ENCODE measurements at places on chromosomes 7 and 10.

DNA sequence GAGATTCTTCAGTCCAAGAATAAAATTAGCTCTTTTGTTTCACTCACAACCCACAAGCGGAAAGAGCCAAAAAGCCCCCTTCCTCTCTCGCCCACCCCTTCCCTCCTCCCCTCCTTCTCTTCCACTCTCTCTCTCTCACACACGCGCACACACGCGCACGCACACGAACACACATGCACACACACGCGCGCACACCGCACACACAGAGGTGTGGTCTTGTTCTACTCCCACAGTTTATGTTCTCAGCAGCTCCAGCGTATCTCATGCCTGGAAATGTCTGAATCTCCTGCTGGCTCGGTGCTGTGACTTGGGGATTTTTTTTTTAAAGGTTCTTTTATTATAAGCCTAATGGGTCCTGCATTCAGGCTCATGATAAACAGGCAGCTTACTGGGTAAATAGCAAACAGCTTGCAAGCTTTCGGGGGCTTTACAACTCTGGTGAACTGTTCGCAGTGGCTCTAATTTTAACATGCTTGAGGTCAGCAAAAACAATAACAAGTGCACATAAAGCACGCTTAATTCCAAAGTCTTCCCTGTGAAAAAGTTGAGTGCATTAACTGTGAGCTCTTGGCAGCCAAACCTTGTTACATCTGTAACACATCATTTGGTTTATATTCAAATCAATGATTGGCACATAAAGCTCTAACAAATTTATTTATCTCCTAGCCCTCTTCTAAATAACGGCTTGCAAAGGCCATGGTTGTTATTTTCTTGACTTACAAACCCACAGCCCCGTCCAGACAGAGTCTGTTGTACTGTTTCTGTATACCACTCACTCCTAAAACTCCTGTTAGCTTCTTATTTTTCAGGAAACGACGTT lies 424.1 kb upstream of the MGMT start:
- DNase-seq, result no peak

DNA sequence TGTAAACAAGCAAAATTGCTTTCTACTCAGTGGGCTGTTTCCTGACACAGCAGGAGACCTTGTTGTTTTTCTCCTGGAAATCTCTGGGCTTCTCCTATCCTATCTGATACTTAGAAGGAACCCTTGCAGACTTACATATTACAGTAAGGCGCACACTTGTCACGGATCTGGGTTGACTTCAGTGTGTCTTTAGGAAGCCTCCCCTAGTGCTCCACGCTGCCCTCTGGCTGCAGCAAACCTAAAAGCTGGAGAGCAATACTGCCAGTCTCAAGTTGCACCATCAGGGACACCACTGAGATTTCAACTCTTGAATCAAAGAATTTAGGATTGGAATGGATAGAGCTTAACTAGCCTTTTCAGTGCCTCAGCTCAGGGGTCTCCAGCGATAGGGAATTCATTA lies 495.3 kb downstream of the LRMDA start:
- no peak for DNase-seq

- no peak for DNase-seq
Observed at GRCh38 chr10:121838149-121838548, 89.7 kb downstream of the ATE1 start.

DNA sequence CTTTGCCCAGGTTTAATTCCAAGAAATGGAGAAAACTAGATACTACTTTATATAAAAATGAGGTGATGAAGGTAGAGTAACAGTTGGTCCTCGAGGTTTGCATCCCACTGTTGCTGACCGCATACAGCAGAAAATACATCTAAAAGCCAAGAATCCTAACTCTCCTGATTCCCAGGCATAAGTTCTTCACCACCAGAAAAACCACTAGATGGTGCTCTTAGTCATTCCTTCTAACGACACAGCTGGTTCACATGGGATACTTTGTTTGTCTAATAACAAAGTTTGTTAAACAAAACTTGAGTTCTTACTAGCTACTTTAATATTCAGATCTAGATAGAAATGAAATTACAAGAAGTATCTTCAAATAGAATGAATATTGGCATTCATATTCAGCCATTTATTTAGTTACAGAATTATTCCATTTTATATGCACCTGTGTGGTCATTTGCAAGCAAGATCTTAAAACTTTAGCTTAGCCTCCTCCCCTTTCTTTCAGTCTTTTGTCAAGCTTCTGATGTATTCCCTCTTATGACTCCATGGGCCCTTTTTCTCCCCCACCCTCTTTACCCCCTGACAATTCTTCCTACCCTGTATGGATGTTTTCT lies 54.1 kb upstream of the CYP26C1 start:
- DNase-seq, result no peak

- DNase-seq, result no peak
Observed at GRCh38 chr7:50330696-50331095, 26.2 kb downstream of the IKZF1 start.

DNA sequence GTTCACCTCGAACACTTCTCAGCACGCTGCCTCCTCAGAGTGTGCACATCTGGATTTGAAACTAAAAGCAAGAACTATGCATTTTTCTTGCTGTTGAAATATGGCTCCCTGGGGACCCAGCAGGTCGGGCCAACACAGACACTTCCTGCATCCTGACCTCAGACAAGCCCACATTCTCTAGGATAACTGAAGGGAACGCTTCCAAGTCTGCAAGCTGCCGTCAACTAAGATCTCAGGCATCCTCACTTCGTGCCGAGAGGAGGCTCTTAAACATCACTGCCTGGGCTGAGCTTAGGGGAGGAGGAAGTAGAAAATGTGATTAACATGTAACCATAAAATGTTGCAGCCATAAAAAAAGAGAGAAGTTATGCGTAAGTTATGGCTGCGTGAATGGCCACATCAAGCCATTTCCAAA lies 65.5 kb downstream of the PYROXD2 start:
- DNase-seq, result no peak

- DNase-seq, result no peak
Observed at GRCh38 chr7:53504914-53505313, 469.5 kb downstream of the POM121L12 start.

GRCh38 chr7:28539289-28539981 lies 127.1 kb downstream of the CREB5 start:
- no peak for DNase-seq

- no peak for DNase-seq
Observed at GRCh38 chr10:96988426-96988825, 156.3 kb downstream of the LCOR start.

- no peak for DNase-seq
Observed at GRCh38 chr10:11225935-11226334, 208.3 kb downstream of the CELF2 start.

DNA sequence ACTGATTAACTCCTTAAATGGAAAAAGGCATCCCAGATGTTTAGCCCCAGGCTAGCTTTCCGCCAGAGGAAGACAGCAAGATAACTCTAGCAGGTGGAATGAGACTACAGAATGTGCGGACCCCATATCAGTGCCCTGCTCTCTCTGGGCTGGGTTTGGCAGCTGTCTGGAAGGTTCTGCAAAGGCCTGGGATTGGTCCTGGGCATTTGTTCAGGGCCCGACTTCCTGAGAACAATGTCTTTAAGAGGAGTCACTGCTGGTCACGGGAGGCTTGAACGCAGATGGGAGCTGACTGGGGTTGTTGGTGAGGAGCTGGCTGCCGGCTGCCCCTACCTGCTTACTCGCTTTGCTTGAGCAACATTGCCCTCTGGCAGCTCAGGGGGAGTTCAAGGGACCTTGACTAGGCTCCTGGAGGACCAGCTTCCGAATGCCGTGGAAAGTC lies 130.6 kb upstream of the BTBD16 start:
- no peak for DNase-seq

GRCh38 chr10:120221873-120222485 lies 235.0 kb upstream of the PLPP4 start:
- no peak for DNase-seq

GRCh38 chr7:26321435-26321834 lies 29.8 kb downstream of the SNX10 start:
- peak; percentile 2 for DNase-seq

- no peak for DNase-seq
Observed at GRCh38 chr10:23110722-23111516, 15.5 kb downstream of the MSRB2 start.

DNA sequence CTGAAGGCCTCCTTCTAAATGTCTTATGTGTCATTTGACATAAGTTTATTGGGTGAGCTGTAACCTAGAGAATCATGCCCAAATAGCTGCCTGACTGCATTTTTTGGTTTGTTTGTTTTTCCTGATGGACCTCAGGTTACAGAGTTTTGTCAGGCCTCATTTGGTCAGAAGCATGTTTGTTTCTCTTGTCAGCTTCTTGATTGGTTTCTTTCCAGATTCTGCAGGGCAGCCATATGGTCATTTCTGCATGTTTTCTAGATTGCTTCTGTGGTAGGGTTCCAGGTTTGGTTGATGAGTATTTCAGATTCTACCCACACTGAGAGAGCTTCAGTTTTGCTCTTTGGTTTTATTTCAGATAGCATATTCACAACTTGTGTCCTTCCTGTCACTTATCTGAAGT lies 28.0 kb downstream of the GLCCI1 start:
- DNase-seq, result no peak

DNA sequence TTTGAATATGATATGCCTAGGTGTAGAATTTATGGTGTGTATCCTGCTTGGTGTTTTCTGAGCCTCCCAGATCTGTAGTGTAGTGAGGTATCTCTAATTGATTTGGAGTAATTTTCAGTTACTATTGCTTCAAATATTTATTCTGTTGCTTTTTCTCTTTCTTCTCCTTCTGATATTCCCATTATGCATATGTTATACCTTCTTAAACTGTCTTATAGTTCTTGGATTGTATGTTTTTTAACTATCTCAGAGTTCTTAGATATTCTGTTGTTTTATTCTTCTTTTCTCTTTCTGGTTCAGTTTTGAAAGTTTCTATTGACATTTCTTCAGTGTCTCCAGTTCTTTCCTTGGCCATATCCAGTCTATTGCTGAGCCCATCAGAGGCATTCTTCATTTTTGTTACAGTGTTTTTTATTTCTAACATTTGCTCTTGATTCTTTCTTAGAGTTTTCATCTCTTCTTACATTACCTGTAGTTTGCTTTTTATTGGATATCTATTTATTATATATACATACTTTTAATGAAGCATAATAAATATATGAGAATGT lies 205.4 kb upstream of the LRGUK start:
- DNase-seq, result no peak

- no peak for DNase-seq
Observed at GRCh38 chr7:146129997-146130396, 13.4 kb downstream of the CNTNAP2 start.

DNA sequence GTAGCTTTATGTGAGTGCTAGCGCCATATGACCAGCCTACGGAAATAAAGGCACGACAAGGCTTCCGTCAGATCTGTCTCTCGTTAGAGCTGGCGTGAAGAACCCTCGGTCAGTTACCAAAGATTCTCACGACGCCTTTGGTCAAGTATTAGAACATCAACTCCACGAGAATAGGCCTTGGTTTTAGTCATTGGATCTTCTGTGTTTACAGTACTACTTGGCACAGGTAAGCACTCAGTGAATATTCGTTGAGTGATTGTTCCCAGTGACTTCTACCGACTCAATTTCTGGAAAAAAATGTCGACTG lies 316 bp downstream of the RBM48 start:
- DNase-seq, result no peak

- no peak for DNase-seq
Observed at GRCh38 chr7:156180451-156181229, 368.4 kb upstream of the SHH start.

GRCh38 chr10:60424971-60425370 lies 35.3 kb upstream of the ANK3 start:
- DNase-seq, result no peak

DNA sequence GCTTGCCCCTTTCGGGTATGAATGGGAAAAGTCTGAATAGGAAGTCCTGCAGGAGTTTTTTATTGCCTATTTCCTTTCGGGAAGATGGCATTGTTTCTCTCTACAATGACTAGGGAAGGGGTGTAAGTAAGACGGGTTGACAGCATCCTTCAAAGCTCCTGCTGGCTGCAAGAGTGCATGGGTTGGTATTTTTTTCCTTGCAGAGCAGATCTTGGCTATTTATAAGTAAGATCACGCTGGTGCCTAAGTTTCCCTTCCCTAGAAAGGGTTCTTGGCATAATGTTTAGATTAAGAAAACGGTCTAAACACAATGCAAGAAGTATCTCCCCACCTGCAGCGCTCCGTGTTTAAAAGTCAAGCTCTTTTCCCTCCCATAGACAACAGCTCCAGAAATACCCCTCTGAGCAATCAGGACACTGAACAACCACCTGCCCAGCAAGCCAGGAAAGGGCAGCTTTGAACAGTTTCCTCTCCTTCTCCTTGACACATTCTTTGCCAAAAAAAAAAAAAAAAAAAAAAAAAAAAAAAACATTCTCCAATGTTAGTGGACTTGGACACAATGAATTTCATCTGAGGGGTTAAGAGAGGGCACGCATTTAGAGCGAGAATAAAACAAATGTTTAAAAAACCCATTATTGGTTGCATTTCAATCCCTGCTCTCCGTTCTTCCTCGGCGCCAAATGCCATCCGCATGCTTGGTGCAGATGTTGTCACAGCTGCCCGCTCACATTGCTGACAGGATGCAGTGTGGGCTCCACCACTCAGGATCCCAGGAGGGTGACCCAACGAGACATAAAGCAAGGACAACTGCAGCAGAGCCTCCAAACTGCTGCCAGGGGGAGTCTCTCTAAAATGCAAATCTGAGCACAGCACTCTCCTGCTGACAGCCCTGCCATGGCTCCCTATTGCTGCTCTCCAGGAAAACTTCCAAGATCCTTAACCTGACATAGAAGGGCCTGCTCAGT lies 427.4 kb upstream of the MGMT start:
- DNase-seq, result no peak

DNA sequence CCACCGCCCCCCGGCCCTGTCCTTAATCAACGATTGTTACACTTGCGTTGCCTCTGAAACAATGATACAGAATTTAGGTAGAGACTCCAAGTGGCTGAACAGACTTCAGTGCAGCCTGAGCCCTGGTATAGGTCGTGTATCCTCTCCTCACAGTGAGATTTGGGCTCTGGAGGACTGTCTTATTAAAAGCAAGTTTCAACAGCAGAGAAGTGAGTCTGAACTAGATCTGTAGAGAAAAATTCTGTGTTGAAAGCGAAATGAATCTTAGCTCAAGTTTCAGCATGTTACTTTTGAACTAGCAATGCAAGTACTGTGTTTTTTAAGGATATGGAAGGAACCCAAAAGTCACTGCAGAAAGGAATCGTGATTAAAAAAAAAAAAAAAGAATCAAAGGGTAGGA lies 103.1 kb downstream of the HOXA1 start:
- DNase-seq, result no peak

DNA sequence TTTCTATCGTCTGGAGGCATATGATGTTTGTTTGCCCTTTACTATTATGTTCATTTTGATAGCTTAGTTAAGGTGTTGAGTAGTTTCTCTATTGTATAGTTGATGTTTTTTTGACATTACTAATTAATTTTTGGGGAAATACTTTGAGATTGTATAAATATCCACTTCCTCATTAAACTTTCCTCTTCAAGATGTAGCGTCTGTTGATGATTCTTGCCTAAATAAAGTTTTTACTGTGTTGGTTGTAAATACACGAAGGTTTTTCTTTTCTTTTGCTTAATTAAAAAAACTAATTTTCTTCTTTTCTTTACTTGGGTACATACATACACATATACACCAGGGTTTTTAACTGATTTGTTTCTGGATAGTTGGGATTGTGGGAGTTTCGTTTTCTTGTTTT lies 8.5 kb downstream of the KMT2E start:
- DNase-seq, result no peak

- DNase-seq, result no peak
Observed at GRCh38 chr7:101226721-101227120, 8.8 kb downstream of the ZNHIT1 start.

- no peak for DNase-seq
Observed at GRCh38 chr10:67670401-67670800, 25.6 kb downstream of the CTNNA3 start.

GRCh38 chr10:100186253-100187212 lies 704 bp upstream of the ERLIN1 start:
- DNase-seq, result no peak

Measured in chondrocyte (in vitro differentiated cells).